Aorta (tissue), 5 donors: ENCODE measurements at places on chromosomes 5 and 9. TPM values are rescaled to one million over a fixed set of nuclear protein-coding genes. Genes with fewer than 3 reads are reported as not detected.

DNA sequence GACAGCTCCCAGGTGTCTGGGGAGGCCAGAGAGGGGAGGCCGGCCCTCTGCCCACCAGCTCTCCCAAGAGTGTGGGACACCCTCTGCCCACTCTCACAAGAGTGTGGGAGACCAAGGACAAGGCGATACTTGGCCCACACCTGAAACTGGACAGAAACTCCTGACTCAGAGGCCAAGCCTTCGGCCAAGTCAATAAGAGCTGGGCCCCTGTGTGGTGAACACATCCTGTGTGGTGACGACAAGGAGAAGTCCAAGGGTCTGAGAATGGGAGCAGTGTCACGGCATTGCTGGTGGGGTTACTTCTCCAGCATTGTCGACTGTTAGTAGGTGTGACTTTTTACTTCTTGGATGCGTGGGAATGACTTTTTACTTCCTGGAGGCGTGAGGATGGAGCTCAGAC is 14.6 kb upstream of the F2RL1 start:
- no peak for DNase-seq

The PDZD2 gene
- total RNA-seq, result 7.8 TPM

DNA sequence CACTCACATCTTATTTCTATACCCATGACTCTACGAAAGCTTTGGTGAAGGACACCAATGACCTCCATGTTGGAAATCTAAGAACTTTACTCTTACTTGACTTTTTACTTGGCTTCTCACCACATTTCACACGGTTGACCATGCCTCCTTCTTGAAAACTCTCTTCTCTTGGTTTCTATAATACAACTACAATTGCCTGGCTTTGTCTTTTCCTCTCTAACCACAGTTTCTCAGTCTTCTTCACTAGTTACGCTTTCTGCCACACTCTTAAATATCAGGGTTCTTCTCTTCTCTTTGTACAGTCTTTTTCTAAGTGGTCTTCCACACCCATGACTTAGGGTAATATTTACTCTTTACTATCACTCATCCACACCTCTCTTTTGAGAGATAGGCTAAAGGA is 2079.8 kb upstream of the WWC1 start:
- DNase-seq, result no peak

DNA sequence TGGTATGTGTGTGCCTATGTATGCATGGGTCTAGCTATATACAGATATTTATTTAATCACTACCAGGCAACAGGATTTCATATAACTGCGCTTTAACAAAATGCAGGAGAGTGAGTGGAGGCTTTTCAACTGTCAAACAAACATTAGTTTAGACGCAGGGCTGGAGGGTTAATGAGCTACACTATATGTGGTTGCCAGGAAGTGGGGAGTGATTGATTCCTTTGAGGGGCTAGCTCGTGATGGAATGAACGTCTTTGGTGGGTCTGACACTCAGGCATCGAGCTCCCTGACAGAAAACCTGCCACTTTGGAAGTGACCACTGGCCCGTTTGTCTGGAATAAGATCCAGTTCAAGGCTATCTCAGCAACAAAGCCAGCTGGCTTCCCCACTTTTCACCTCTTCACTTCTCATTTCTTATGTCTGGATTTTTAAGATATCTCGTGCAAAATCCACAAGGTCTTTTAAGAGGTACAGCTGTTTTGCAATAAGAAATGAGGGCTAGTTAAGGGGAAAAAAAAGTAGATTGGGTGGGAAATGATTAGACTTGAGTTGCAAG is 78.0 kb downstream of the CFAP77 start:
- peak; percentile 3 for DNase-seq

The FBP2 gene
- not detected for total RNA-seq

DNA sequence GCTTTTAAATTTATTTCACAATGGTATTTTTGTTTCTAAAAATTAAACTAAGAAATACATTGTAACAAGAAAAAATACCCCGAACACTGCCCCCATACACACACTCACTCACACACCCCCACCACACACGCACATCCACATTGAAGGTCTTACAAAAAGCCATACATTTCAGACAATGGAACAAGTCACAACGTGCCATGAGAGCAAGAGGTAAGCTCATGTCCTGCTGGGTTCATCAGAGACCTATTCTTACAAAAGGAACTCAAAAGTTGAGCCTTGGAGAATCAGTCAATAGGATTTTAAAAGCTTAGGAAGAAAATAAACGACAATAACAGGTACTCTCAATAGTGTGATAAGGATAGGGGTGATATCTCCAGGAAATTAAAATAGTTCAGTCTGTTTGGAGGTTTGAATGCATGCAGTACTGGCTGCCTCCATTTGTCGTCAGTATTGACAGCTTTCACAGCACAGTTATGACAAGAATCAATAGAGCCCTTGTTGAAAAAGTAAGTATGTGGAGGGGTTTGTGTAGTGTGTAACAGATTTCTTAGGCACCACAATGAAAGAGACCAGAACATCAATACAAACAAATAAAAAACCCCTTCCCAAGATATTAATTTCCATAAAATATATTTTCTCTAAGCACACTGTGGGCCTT is 1826.2 kb upstream of the CDH6 start:
- DNase-seq, result no peak

DNA sequence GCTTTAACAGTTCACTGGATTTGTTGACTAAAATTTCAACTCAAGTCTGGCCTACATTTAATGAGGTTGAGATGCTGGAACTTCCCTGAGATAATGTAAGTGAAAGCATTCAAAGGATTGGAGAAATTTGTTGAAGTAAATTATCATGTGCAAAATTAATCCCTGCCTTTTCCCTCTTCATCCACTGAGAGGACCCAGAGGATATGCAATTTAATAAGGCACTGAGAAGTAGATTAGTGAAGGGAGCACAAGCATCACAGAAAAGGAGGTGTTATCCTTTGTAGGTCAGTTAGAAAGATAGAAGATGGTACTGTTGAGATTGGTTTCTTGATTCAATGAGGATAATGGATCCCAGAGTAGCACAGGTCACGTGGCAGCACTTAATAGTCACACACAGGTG is 42.6 kb upstream of the ANKRD31 start:
- no peak for DNase-seq

The CAPSL gene
- not detected for total RNA-seq

- DNase-seq, result no peak
Observed at GRCh38 chr5:69284203-69284602, 48.4 kb downstream of the CCDC125 start.

DNA sequence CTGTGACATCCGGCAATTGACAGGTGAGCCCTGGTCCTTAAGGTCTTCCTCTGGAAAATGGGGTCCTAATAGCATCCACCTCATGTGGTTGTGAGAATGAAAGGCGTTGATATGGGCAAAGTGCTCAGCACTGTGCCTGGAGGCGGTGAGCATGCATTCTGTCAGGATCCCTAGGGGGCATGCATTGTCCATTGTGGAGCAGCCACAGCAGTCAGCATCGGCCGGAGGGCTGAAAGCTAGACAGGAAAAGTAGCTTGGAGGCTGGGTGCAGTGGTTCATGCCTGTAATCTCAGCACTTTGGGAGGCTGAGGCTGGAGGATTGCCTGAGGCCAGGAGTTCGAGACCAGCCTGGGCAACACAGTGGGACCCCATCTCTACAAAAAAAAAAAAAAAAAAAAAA is 122.2 kb downstream of the LHX2 start:
- peak; percentile 64 for DNase-seq

DNA sequence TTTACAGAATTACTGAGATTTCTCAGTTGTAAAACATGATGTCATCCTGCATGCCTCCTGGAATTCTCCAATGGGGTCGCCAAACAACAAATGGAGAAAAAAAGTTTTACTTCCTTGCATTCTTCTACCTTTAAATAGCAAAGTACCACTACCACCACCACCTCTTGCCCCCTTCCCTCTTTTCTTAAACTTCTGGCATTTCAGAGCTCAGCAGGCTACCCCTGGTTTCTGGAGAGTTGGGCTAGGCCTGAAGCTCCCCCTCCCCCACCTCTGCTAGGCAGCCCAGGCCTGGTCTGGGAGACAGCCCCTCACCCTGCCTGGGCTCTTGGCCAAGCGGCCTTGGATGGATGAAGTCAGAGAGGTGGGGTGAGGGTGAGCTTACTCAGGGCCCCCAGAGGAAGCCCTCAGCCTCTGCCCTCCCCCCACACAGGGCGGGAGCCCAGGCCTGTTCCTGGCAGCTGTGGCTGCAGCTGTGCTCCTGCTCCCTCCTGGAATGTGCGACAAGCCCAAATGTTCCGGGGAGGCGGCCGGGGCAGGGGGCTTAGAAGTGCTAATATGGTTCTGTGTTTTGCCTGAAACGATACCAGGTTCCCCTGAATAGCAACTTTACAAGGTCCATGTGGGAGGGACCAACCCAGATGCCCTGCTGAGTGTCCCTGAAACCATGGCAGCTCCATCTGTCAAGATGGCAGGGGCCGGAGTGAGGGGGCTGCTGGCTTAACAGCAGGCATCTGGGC is 6.0 kb upstream of the CCIN start:
- DNase-seq, result peak; percentile 90

The LHX2 gene
- total RNA-seq, result 0.26 TPM

DNA sequence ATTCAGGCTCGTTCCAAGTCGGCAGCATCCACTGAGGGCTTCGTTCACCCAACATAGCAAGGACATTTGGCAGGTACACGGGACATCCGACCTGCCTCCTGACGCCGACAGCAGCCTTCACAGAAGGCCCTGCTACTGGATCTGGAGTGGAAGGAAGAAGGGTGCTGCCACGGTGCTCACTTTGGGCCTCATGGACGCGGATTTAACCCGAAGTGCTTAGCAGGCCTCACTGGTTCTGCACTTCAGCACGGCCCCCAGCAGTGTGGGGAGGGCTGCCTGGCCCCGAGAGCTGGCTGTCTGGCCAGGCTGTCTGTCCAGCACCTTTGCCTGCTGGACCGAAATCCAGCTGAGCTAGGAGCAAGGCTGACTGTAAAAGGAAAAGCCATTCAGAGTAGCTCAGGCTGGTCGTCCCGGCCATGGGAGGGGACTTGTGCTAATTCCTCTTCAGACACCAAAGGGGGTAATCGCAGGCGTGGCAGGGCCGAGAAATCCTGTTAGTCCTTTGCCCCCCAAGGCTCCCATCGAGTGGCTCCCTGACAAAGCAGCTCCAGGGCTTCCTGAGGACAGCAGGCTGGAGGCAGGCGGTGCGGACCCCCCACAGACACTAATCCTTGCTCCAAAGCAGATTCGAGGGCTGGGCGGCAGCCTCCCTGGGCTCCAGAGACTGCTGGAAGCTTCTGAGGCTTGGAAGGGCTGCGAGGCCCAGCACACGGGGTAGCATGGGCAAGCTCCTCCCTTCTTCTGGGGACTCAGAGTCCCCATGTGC is 11.1 kb upstream of the RXRA start:
- DNase-seq, result peak; percentile 46

- no peak for DNase-seq
Observed at GRCh38 chr5:121572061-121572460, 279.6 kb upstream of the FTMT start.

The CCDC171 gene
- total RNA-seq, result 5.4 TPM

DNA sequence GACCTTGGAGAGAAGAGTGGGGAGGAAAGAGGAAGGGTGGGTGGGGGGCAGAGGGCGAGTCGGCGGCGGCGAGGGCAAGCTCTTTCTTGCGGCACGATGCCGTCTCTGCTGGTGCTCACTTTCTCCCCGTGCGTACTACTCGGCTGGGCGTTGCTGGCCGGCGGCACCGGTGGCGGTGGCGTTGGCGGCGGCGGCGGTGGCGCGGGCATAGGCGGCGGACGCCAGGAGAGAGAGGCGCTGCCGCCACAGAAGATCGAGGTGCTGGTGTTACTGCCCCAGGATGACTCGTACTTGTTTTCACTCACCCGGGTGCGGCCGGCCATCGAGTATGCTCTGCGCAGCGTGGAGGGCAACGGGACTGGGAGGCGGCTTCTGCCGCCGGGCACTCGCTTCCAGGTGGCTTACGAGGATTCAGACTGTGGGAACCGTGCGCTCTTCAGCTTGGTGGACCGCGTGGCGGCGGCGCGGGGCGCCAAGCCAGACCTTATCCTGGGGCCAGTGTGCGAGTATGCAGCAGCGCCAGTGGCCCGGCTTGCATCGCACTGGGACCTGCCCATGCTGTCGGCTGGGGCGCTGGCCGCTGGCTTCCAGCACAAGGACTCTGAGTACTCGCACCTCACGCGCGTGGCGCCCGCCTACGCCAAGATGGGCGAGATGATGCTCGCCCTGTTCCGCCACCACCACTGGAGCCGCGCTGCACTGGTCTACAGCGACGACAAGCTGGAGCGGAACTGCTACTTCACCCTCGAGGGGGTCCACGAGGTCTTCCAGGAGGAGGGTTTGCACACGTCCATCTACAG is 760 bp downstream of the NPR3 start:
- DNase-seq, result peak; percentile 85

- no peak for DNase-seq
Observed at GRCh38 chr5:55900068-55900467, 48.9 kb downstream of the IL31RA start.

DNA sequence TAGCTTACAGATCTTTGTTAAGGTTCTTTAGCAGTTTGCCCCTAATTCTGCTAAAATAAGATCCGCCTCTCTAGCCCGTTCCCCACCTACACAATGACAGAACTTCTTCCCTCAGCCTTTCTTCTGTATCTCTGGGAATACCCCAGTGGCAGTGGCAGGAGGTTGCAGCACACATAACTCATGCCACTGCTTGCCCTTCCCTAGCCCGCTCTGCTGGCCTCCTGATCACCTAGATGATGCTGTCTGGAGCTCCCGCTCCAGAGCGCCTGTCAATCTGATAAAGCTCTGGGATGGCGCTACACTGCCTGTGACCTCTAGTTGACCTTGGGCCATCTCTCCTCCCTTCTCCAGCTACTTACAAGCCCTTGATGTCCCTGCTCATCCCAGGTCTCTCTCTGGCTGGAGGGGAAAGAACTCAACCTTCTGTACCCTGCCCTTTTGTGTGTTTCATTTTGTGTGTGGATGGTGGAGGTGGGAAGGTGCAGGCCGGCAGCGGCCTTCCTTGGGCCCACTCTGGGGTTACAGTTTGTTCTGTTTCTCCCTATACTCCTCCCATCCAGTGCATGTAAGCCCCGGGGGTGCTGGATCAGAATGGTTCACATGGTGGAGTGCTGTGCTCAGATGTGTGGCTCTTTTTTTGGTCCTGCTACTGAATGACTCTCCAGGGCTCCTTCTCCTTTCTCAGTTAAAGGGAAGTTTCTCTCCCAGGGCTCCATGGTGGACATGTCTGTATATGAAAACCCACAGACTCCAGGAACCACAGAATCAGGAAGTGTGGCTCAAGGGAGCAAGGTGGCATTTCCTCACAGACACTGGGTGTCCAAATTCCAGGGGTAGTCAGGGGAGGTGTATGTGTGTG is 29.1 kb downstream of the MTX3 start:
- DNase-seq, result no peak

The KIF12 gene
- total RNA-seq, result not detected

The IL4 gene
- total RNA-seq, result not detected

- DNase-seq, result peak; percentile 82
Observed at GRCh38 chr5:179343719-179344430, 1.4 kb downstream of the ADAMTS2 start.

- no peak for DNase-seq
Observed at GRCh38 chr9:114028646-114029045, 49.5 kb downstream of the AMBP start.
